ENCODE measurements at places on chromosomes 5 and 9. TPM values are rescaled to one million over a fixed set of nuclear protein-coding genes. Genes with fewer than 3 reads are reported as not detected.

SETX gene
- polyA plus RNA-seq, result 16.1 TPM

DBH gene
- not detected for polyA plus RNA-seq

ARHGEF28 gene
- 16.5 TPM for polyA plus RNA-seq

DNA sequence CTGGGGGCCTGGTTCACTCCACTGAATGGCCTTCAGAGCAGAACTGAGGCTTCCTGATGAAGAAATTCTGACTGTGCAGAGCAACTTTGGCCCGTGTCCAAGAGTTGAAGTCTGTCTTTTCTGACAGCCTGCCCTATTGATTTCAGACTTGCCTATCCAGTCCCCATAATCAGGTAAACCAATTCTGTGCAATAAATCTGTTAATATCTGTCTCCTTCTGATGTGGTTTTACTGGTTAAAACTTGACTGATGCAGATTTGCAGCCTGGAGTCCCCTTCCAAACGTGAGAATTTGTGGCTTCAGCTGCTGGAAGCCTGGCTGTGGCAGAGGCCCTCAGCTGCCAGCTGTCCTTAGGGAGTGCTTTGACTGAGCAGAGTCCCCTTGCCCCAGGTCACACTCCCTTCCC is 283.9 kb upstream of the ANKRD55 start:
- no peaks in the 10 kb centered on the region for H3K36me3 ChIP-seq
- H3K27ac ChIP-seq, result no peak overlapping the region
- peaks cover 8% of the 10 kb centered on the region for H3K4me1 ChIP-seq
- no peaks in the 10 kb centered on the region for H3K27me3 ChIP-seq
- DNase-seq, result peak; percentile 84

SCGB3A2 gene
- not detected for polyA plus RNA-seq

PPP3R2 gene
- polyA plus RNA-seq, result not detected

- no peaks in the 10 kb centered on the region for H3K27me3 ChIP-seq
- H3K27ac ChIP-seq, result no peak overlapping the region
- H3K4me1 ChIP-seq, result no peaks in the 10 kb centered on the region
- no peak overlapping the region for H3K4me3 ChIP-seq
Measured at GRCh38 chr5:39977066-39977655, 552.4 kb upstream of the DAB2 start.

EIF4E1B gene
- polyA plus RNA-seq, result not detected

DNA sequence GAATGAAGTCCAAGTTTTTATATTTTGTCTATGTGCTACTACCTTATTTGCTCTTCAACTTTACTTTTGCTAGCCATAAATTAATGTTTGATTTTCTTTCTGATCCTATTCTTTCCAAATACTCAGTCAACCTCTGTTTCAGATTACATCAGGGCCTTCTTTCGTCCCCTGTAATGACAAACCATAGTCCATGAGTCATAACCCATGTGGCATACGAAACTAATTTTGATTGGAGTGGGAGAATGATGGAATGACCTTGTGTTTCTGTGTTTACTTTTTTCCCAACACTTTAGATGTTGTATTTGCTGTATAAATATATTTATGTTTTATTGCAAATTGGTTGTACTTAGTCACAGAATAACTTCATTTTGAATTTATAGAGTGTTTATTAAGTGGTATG is 1043.1 kb downstream of the DTWD2 start:
- H3K4me3 ChIP-seq, result no peak overlapping the region
- no peaks in the 10 kb centered on the region for H3K27me3 ChIP-seq
- DNase-seq, result no peak
- H3K36me3 ChIP-seq, result no peaks in the 10 kb centered on the region

DNA sequence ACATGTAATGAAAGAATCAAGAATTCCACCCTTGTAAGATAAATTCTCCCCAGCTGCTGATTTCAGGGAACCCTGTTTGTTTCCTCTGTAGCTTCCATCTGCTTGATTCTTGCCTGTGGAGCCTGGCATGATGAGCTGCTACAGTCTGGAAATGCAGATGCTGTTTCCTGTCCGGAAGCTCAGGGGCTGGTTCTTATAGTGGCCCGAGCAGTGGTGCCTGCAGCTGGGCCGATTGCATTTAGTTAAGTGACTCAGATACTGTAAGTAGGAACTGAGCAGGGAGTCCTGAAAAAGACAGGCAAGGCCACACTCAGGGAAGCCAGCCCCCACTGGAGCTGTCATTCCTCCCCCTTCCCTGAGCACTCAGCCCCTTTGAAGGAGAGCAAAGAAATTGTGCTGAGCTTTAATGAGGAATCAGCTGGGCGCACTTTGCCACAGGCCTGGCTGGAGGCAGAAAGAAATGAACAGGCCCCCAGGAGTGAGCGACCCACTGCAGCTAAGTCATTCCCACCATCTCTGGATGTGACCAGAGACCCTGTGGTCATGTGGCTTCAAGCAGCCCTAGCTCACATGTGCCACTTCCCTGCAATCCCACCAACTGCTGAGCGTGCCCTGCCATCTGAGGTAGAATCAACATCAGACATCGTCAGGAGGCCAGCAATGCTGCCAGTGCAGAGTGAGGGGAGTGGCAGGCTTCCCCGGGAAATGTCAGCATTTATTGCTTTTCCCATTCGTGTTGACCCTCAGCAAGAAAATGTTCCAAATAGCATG is 206.0 kb upstream of the WWC1 start:
- DNase-seq, result no peak
- H3K36me3 ChIP-seq, result no peaks in the 10 kb centered on the region
- H3K27me3 ChIP-seq, result no peaks in the 10 kb centered on the region
- H3K27ac ChIP-seq, result no peak overlapping the region
- no peak overlapping the region for H3K4me3 ChIP-seq

GRCh38 chr5:12566441-12566840 is 662.2 kb upstream of the CTNND2 start:
- H3K4me1 ChIP-seq, result no peaks in the 10 kb centered on the region
- no peak overlapping the region for H3K4me3 ChIP-seq

IFNB1 gene
- not detected for polyA plus RNA-seq

SEC16A gene
- polyA plus RNA-seq, result 37.4 TPM

GLIPR2 gene
- 3.4 TPM for polyA plus RNA-seq

TMEM174 gene
- polyA plus RNA-seq, result not detected
